ENCODE measurements at places on chromosomes 6 and 20. TPM values are rescaled to one million over a fixed set of nuclear protein-coding genes. Genes with fewer than 3 reads are reported as not detected.

The TRIM40 gene
- total RNA-seq = not detected

The DEFB128 gene
- total RNA-seq = not detected

The LRRC1 gene
- total RNA-seq = 3.0 TPM

The TLDC2 gene
- total RNA-seq = not detected

The SASH1 gene
- total RNA-seq = 0.49 TPM

Data from activated B cell treated with CpG ODN at 0.5 μM for 24 hours (primary cell).